ENCODE measurements at places on chromosomes 3 and 15.

DNA sequence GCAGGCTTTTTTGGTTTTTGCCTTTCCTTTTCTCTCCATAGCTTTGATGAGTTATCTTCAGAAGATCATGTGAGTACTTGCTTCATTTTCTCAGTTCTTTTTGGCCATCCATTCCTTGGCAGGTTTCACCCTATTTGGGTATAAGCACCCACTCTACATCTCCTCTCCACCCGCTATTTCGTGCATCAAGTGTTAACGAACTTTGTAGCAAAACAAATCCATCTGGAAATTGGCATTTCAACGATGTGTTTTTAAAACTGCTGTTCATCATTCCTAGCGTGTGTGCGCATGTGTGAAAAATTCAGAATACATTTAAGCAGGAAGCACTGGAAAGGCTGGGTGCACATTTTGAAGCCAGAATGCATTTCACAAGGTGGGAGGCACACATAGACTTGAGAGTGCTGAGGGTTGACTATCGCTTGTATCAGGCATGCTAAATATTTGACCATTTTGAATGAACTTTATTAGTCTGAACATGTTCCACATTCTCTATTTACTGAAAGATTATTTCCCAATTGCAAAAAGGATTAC is 89.7 kb upstream of the FHIT start:
- no peak overlapping the region for H3K4me3 ChIP-seq
- no peaks in the 10 kb centered on the region for H3K4me1 ChIP-seq
- H3K27ac ChIP-seq, result no peak overlapping the region

GRCh38 chr3:29406291-29406832 is 125.5 kb downstream of the RBMS3 start:
- DNase-seq, result no peak
- no peak overlapping the region for H3K4me3 ChIP-seq
- H3K36me3 ChIP-seq, result no peaks in the 10 kb centered on the region
- H3K27ac ChIP-seq, result no peak overlapping the region

DNA sequence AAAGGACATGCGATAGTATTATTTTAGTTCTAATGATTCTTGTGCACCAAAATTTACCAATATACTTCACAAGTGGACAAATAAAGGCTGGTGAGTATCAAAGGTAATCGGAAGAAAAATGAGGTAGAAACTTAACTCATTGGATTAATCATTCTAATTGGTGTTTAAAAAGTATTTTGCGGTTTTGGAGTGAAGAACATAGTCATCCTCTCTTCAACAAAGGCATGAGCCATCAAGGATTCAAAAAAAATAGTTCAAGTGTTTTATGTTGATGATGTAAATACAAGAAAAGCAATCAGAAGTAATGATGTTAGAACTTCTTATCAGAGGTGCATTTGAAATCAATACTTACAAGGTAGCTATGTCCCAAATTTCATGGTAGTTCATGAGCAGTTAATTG is 221.5 kb downstream of the P3H2 start:
- no peak overlapping the region for H3K4me3 ChIP-seq
- H3K27ac ChIP-seq, result no peak overlapping the region
- no peak for DNase-seq
- no peaks in the 10 kb centered on the region for H3K4me1 ChIP-seq
- no peaks in the 10 kb centered on the region for H3K36me3 ChIP-seq

- H3K27ac ChIP-seq, result no peak overlapping the region
- H3K36me3 ChIP-seq, result no peaks in the 10 kb centered on the region
- no peaks in the 10 kb centered on the region for H3K4me1 ChIP-seq
- H3K27me3 ChIP-seq, result no peaks in the 10 kb centered on the region
- no peak overlapping the region for H3K4me3 ChIP-seq
- no peak for DNase-seq
These were observed 95.9 kb downstream of the SEMA5B start for GRCh38 chr3:122931636-122932035.

DNA sequence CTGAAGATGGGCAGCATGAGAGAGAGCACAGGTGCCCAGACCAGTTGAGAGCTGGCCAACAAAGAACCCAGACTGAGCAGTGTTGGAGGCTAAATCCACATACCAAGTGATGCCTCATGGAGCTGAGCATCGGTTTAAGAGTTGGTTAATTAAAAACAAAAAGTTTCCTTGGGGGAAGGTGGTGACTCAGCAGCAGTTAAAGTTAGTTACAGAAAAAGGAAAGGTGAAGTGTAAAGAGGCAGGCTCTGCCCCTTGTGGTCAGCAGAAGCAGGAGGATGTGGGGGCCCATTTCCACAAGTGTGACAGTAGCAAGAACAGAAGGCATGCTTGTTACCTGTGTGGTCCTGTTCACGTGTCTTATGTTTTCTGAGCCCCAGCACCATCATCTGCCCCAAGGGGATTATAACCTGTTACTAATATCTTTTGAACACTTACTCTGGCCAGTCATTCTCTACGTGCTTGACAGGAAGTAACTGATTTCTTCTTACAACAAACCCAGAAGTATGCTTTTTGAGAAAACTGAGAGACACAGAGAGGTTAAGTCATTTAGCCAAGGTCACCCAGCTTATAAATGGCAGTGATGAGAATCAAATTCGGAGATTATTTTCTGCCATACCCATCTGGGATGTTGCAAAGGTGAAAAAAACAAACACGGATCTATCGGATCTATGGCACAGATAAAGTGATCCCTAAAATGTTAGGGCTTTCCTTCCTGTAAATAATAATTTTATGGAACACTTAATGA is 91.0 kb downstream of the EPHB1 start:
- no peaks in the 10 kb centered on the region for H3K27me3 ChIP-seq
- no peak overlapping the region for H3K27ac ChIP-seq
- no peaks in the 10 kb centered on the region for H3K36me3 ChIP-seq
- no peaks in the 10 kb centered on the region for H3K4me1 ChIP-seq
- H3K4me3 ChIP-seq, result no peak overlapping the region

DNA sequence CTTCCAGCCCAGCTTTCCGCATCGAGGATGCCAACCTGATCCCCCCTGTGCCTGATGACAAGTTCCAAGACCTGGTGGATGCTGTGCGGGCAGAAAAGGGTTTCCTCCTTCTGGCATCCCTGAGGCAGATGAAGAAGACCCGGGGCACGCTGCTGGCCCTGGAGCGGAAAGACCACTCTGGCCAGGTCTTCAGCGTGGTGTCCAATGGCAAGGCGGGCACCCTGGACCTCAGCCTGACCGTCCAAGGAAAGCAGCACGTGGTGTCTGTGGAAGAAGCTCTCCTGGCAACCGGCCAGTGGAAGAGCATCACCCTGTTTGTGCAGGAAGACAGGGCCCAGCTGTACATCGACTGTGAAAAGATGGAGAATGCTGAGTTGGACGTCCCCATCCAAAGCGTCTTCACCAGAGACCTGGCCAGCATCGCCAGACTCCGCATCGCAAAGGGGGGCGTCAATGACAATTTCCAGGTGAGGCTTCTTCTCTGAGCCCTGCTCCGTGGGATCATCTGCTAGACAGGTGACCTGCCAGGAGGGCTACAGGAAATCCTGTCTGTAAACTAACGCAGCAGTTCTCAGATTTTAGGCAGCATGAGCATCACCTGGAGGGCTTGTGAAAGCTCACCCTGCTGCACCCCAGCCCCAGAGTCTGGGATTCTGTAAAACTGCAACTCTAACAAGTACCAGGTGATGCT is 1.6 kb downstream of the THBS1 start:
- peaks cover 11% of the 10 kb centered on the region for H3K4me1 ChIP-seq
- H3K27ac ChIP-seq, result no peak overlapping the region
- no peak for DNase-seq
- H3K27me3 ChIP-seq, result peaks cover 37% of the 10 kb centered on the region
- no peak overlapping the region for H3K4me3 ChIP-seq
